GM12892 (cell line): ENCODE measurements at places on chromosomes 1 and 21.

DNA sequence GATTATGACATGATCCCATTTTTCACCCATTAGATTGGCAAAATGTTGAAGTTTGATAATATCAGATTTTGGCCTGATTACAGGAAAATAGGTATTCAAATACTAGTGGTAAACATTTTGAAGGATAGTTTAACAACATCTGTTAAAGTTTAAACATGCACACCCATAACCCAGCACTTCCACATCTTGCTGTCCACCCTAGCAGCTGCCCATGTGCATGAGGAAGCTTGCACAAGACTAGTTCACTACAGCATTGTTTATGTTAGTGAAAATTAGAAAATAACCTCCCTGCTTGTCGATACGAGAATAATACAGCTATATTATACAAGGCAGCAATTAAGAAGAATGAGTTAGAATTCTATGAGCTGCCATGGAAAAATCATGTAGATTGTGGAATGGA lies 127.6 kb downstream of the C1orf21 start:
- DNase-seq, result no peak

DNA sequence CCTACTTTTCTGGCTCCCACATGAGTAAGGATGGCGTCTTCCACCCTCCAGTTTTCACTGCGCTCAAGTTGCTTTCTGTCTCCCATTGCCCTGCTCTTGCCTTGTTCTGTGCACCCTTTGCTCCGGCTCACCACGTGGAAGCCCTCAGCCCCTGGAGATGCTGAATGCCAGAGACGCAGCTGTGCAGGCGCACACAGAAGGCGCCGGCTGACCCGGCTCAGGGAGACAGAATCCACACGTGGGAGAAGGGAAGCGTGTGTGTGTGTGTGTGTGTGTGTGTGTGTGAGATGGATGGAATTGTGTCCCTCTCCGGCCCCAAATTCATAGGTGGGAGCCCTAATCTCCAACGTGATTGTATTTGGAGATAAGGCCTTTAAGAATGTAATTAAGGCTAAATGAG lies 118.2 kb upstream of the ERRFI1 start:
- no peak for DNase-seq

- no peak for DNase-seq
Observed at GRCh38 chr1:147798731-147799130, 38.3 kb upstream of the GJA5 start.

DNA sequence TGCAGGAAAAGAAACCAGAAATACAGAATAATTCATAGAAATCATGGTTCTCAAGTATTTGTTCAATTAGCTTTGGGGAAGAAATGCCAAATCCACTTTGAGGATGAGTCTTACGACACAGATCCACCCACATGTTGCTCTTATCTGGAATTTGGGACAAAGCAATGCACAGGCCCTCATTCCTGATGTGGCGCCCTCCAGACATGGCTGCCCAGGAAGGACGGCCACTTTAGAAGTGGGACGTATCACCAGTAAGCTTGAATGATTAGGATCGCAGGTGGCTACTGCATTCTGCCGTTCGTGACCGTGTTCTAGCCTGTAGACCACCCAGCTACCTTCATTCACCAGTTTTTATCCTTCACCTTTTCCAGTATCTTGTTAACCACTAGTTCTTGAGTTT lies 20.1 kb upstream of the NCMAP start:
- no peak for DNase-seq

GRCh38 chr1:157819896-157820295 lies at the start of gene FCRL1:
Gene FCRL1 (minus strand): TSS chr1:157820120. CDS start chr1:157820037, 83 bp downstream.
- no peak for DNase-seq

- no peak for DNase-seq
Observed at GRCh38 chr1:84973498-84974334, 23.2 kb downstream of the MCOLN2 start.

DNA sequence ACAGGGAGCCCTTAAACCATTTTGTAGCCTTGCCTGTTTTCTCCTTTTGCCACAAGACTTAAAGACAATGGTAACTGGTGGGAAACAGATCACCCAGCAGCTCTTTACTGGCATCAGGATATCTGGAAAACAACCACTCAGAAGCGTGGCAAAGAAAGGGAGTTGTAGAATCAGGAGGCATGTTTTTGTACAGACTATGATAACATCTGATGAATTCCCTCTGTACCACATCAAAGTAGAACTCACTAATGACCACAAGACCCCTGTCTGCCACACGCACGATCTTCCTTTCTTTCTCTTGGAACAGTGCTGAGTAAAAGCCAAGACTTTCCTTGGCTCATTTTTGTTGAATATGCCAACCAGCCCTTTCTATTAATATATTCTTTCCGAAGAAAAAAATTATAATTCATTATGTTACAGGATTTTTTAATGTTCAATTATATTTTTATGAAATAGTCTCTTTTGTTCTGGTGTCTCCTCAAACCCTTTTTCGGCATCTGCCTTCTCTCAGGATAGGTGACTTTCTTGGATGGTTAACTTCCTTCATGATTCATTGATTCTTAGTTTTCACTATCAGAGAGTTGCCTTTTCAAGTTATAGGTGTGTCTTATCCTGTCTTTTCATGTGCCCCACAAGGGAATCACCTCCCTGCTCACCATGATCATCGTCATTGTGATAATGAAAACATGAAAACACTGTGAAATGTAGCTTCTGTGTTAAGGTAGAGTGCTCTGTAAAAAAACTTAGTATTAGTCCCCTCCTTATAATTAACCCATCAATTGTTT lies 7.9 kb upstream of the PHGDH start:
- DNase-seq, result no peak

DNA sequence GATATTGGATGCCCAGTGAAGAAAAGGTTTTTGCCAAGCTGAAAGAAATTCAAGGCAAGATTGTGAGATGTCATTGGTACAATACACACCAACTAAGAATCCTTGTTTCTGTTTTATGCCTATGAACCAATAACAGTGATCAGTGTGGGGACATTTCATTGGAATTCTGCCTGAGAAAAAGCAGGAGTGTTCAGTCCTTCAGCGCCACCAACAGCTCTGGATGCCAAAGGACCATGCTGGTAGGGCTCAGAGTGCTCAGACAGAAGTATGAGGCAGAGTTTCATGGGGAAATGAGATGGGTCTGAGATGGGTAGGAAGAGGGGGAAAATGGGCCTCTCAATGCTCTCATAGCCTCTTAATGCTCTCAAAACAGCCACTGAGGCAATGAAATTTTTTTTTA lies 56.5 kb downstream of the GABPA start:
- no peak for DNase-seq

DNA sequence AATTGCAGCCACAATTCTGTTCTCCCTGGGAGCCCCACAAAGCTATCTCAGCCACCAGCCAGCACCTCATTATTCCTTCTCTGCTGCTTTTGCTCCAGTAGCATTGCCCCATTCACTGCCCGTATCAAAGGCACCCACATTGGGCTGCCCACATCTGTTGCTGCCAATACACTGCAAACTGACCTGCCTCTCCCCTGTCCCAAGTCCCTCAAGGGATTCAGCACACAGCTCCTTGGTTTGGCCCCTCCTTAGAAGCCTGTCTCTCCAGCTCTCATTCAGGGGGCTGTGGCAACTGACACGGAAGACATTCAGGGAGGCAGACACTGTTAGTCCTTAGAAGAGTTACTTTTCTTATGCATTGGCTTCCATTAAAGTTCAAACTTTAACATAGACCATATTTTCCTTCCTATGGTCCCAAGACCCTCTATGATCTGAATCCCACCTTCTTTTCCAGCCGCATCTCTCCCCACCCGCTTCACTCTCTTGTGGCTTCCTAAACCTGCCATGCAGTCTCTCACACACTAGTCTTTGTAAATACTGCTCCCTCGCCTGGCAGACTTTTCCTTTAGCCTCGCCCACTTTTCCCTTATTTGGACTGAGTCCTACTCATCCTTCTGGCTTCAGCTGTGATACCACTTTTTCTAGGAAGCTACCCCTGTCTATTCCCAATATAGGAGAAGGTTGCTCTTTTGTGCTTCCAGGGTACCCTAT lies 19.3 kb upstream of the KLHDC8A start:
- DNase-seq, result no peak

GRCh38 chr1:155326020-155326526 lies 5.4 kb downstream of the RUSC1 start:
- DNase-seq, result no peak

DNA sequence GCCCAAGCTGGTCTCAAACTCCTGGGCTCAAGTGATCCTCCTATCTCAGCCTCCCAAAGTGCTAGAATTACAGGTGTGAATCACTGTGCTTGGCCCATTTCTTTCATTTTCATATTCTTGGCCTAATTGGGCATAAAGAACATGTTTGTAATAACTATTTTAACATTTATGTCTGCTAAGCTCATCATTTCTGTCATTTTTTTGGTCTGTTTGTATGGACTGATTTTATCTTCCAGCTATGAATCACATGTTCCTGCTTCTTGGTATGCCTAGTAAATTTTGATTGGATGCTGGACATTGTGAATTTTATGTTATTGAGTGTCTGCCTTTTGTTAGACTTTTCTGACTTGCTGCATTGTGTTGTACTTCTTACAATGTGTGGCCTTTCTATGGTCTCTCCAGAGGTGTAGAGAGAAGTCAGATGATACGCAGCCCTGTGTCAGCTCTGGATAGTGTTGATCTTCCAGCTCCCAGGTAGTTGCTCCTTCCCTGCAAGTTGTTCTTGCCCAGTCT lies 39.0 kb upstream of the PPM1J start:
- DNase-seq, result no peak

DNA sequence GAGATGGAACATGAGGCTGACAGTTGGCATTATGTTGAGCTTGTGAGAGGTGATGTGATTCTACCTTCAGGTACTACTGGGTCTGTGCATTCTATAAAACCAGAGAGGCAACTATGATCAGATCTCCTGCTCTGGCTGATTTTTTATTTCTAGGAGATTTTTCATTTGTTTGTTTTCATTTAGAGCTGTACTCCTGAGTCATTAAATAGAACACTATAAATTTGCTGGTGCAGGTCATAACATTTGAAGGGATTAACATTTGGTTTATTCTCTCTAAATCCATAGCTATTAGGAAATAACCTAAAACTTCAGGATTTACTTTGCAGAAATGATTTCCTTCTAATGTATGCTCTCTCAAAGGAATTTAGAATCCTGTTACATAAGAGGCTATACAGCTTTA lies 42.9 kb downstream of the MAGI3 start:
- DNase-seq, result no peak

- no peak for DNase-seq
Observed at GRCh38 chr1:88697503-88697902, 13.4 kb downstream of the PKN2 start.

GRCh38 chr1:34929853-34930701 lies 627 bp upstream of the DLGAP3 start:
- DNase-seq, result no peak

- no peak for DNase-seq
Observed at GRCh38 chr21:38420140-38420539, 78.1 kb downstream of the ERG start.

GRCh38 chr1:246815693-246816270 lies 91.6 kb downstream of the SCCPDH start:
- DNase-seq, result no peak

DNA sequence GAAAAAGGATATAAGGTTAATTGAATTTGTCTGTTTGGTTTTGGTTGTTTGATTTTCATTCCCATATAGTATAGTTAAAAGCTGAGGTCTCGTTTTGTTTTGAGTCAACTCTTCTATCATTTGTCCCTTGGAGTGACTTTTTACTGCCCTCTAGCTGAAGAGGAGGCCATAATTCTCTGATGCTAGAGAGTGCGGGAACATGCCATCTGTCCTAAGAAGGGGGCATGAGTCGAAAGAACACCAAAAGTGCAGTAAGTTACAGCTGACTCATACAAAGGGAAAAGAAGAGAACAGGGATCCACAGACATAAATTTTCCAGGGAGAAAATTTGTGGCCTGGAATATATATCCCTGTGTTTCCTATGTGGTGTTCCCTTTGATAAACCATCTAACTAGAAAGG lies 4.1 kb downstream of the KRTAP21-3 start:
- no peak for DNase-seq

DNA sequence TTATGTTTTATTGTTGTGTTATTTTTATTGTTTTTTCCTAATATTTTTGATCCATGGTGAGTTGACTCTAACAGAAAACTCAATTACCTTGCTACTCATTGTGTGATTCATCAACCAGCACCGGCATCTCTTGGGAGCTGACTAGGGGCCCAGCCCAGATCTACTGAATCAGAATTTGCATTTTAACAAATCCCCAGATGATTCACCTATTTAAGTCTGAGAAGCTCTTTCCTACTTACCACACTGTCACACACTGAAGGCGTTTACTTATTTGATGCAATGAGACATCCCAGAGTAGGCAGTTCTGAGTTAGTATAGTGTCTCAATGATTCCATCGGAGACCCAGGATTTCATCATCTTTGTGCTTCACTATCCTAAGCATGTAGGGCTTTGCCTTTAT lies 416.6 kb downstream of the RWDD3 start:
- no peak for DNase-seq

DNA sequence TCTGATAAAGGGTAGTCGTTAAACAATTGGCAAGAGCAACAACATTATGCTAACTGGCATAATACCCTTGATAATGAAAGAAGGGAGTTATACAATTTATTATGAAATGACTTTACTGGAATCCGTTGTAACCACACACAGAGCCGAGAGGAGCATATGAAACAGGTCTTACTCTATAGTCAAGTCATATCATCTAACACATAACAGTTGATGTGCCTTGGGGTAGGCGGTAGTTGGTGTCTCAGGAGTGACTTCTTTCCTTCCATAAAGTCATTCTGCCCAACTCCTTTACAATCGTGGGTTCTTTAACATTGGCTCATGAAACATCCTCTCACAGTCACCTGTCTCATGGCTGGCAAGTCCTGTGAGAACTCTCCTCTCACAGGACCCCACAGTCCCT lies 225.2 kb downstream of the LTN1 start:
- DNase-seq, result no peak

- no peak for DNase-seq
Observed at GRCh38 chr1:119001181-119002027, 13.3 kb upstream of the TBX15 start.

DNA sequence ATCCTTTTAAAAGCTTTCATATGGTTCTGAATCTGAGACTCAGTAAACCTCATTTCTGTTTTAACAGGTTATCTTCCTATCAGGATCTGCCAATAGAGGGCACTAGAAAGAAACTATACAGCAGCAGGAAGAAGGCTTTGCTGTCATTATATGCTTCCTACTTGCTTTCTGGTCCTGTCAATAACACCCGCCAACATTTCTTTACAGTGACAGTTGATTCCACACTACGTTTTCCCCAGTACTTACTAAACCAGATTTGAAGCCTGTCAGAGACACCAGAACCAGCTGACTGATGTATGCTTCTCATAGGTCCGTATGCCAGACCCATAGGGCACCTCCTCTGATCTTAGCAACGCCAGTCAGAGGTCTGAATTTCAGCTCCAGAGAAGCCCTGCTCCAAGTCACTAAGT lies 341.0 kb upstream of the NEGR1 start:
- no peak for DNase-seq

- DNase-seq, result no peak
Observed at GRCh38 chr1:55235722-55236121, 20.6 kb upstream of the USP24 start.

DNA sequence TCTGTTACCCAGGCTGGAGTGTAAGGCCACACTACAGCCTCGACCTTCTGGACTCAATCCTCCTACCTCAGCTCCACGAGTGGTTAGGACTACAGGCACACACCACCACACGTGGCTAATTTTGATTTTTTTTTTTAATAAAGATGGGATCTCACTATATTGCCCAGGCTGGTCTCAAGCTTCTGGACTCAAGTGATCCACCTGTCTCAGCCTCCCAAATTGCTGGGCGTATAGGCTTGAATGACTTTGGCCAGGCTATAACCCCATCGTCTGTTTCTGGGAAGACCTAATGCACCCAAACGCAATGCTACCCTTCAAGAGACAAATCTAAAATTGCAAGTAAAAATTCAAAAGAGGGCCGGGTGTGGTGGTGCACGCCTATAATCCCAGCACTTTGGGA lies 52.1 kb downstream of the DAP3 start:
- no peak for DNase-seq

GRCh38 chr1:82565546-82565945 lies 764.8 kb downstream of the ADGRL2 start:
- DNase-seq, result no peak
